ENCODE measurements at places on chromosomes 4 and X.

DNA sequence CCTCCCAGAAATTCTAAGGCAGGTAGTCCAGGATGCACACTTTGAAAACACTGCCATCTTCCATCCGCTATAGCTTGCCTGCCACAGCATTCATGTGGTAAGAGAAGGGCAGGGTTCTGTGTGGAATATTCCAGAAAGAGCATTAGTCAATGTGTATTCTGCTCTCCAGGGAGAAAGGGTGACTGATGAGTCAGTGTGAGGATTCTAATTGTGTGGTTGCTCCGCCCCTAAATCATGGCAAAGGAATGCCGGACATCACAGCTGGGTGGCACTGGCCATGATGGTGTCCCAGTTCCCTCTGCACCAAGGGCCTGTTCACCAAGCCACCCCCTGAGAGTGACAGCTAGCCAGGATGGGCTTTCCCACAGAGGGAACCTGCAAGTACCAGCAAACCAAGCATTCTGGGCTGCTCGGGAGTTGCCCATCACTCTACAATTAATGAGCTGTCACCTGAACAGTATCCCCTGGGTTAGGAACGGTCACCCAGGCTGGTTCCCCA, 9.5 kb downstream of the IDS start:
- DNase-seq = no peak

DNA sequence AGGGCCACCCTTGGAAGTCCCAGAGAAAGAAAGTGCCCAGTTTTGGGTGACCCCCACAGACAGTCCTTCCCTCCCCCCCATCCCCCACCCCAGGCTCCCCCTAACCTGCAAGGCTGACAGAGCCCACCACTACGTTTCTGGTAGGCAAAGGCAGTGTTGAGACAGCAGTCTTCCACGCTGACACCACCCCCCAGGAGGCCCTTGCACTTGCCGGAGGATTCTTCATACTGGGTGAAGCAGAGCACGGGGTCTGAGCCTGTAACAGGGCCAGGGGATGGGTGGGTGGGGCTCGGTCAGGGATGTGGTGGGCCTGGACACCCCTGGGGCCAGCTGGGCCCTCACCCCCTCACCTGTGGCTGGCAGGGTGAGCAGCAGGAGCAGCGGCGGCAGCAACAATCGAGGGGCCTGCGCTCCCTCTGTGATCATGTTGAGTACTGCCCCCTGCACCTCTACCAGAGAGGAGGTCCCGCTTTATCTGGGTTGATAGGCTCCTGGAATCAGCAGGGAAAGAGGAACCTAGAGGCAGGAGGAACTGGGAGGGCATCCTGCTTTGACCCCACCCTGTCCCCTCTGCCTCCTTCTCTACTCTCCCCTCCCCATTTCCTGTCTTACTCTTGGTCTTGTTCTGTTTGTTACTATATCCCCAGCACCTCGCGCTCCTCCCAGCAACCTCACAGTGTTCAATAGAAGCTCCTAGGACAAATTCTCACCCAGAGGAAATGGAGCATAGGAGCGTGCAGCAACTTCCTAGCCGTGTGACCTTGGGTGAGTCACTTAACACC, at the start of gene CFP:
Gene CFP, minus strand, starts transcription at position 512 of the 782 bp plus-strand sequence. Its CDS starts 86 bp downstream, at position 426.
- DNase-seq = no peak

DNA sequence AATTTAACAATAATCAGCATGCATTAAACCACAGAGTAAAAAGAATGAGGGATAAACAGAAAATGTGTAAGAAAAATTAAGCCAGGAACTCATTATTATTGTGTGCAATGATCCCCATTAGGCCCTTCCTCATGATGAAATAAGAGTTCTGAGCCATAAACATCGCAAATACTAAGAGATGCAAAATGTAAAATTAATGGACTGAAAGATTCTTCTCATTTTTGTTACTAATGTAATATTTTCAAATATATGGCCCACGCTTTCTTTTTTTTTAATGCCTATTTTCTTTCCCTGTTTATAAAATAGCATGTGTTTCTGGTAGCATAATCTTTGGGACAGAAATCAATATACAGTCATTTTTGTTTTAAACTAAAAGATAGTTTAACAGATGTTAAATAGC, 281.0 kb downstream of the PDGFC start:
- no peak for DNase-seq

- no peak for DNase-seq
These were observed 13.8 kb downstream of the ARAP2 start for GRCh38 chr4:36230534-36230933.

DNA sequence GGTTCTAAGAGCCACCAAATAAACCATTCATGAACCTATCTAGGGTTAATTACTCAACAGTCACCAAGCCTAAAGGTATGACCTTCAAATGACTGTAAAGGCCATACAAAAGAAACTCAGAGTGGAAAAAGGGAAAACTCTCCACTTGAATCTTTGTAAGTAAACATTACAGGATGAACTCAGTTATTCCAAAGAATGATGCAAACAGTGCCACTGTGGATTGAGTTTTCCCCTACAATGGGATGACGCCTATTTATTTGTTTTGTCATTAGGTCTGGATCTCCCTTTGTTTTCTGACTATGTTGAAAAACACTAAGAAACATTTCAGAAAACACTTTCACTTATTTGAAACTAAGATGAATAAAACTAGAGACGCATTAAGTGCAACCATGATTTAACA, 12.7 kb downstream of the NUDT6 start:
- no peak for DNase-seq

DNA sequence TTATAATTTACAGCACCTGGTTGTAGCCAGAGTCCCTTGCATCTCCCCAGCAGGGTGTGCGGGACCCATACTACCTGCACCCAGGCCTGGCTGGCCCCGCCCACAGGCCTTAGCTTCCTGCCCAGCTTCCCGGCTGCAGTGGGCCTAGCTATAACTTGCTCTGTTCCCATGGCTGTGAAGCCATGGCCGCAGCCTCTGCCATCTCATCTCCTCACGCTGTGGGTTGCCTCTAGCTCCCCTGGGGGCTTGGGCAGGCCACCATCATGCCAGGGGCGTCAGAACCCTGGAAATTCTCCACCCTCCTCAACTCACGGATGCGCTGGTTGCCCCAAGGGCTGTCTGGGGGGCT, 26.1 kb upstream of the SORBS2 start:
- no peak for DNase-seq

GRCh38 chr4:130591091-130591490, 1495.1 kb downstream of the C4orf33 start:
- DNase-seq = no peak

GRCh38 chr4:41135801-41136200, 78.5 kb downstream of the APBB2 start:
- DNase-seq = no peak

All from AG04449 (cell line).